Stimulated activated CD8-positive, alpha-beta memory T cell treated with anti-CD3 and anti-CD28 coated beads, Interleukin-15, amount 100 ng/mL, for 24 hours (primary cell): ENCODE measurements at places on chromosomes 12 and 14.

DNA sequence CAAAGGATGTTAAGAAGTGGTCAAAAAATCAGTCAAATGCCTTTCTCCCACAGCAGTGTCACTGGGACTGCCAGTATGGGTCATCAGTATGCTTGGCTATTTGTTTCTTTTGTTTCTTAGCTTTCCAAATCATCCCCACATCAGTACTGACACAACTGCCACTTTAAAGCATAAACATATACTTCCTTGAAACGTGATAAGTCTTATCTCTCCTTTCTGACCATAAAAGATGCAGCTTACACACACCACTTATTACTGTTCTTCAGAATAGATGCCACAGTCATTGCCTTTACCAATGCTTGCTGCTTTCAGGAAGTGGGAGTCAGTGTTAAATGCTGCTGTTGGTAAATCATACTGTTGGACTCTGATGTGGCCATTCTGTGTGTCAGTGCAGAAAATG lies 18.6 kb upstream of the GARIN2 start:
- no peak for DNase-seq

DNA sequence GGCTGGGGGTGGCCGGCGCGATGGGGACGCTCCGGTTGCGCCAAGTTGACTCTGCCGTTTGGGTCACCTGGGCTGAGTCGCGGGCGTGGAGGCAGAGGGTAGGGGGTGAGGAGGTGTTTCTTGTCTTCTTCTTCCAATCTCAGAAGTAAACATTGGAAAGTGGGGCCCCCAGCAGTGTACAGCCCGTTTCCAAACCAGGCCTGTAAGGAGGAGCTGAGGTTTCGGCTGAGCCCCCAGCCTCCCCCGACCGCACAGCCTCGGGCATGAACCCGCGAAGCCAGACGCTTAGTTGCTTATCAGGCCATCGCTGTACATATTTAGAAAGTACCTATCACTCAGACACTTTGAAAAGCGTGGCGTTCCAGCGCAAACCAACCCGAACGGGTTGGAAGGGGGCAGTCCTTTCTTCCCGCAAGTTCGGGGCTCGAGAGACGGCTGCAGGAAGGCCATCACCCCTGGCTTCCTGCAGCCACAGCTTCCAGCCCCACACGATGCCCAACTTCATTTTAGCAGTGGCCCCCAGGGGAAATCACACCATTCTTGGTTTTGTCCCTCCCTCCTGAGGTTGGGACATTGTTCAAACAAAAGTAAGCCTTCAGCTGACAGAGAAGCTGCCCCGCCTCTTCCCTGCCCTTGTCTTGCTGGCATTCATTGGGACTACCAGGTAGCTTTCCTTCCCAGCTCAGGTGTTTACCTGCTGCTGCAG lies 164.1 kb downstream of the ZFP36L1 start:
- no peak for DNase-seq

DNA sequence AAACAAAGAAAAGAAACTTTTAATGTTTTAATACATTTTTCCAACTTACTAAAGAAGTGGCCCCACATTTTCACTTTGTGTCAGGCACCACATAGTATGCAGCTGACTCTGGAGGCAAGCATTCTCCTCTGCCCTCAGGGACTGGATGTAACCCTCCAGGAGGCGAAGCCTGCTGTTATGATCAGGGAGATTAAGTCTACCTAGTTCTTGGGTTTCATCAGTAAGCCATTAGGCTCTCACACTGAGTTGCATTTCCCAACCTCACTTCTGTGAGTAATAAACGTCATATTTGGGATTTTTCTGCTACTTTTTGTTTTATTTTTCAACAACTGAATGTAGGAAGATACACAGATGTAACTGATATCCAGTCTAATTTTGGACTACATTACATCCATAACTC lies 101.2 kb upstream of the LRFN5 start:
- DNase-seq = no peak

DNA sequence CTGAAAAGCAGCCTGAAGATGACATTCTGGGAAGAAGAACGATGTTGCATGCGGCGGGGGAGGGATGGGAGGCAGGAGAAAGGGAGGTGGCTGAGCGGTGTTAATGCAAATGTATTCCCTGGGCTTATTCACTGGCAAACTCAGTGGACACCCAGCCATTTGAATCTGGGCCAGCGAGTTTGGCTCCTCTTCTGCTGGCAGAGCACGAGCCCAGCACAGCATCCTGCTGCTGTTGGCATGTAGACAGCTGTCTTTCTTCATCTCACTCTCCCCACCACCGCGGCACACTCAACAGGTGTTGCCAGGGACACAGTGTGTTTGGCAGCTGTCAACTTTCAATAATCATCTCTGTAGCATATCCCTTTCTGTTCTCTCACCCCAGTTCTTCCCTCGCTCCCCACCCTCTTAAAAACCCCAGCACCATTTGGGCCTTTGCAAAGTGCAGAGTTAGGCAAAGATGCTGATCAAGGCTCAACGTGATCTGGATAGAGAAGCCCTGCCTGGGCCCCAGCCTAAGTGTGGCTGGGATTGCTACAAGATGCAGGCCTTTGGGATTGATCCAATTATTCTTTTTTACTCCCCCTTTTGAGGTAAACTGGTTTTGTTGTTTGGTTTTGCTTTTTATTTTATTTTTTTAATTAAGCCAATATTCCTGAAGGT lies 131.9 kb downstream of the EXOC5 start:
- no peak for DNase-seq

DNA sequence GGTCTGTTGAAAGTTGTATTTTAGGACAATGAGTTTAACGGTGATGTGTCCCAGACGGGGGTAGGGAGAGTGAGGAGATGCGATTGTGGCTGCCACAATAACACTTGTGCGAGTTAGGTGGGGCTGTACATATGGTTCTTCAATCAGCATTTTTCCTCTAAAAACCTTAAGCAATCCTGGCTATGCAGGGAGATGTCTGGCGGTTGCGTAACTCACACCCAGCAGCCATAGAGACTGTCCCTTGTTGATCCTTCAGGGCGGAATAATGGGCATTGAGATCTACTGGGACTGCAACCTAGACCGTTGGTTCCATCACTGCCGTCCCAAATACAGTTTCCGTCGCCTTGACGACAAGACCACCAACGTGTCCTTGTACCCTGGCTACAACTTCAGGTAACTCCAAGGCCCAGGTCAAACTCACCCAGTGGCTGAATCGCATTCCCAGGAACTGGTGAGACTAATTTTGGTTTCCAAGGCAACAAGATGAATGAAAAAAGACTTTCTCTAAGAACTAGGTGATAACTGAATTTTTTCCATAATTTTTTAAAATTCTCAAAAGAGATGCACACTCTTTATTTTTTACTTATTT lies 34.6 kb downstream of the P2RX7 start:
- no peak for DNase-seq

DNA sequence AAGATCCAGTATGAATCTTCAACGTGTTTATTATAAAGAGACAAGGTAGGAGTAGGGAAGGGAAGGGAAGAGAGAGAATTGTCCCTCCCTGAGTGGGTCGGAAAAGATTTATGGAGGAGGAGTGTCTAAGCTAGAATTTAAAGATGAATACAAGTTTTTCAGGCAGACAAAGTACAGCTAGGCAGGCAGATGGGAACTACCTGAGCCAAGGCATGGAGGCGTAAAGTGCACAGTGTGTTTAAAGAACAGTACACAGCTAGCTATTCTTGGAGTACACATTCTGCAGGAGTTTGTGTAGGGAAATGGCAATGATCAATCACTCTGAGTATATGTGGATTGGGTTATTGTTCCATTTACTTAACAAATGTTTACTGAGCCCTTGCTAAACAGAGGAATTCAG lies 20.1 kb downstream of the PLEKHG7 start:
- no peak for DNase-seq

GRCh38 chr12:58919231-58920101 lies 838 bp downstream of the LRIG3 start:
- DNase-seq = no peak

DNA sequence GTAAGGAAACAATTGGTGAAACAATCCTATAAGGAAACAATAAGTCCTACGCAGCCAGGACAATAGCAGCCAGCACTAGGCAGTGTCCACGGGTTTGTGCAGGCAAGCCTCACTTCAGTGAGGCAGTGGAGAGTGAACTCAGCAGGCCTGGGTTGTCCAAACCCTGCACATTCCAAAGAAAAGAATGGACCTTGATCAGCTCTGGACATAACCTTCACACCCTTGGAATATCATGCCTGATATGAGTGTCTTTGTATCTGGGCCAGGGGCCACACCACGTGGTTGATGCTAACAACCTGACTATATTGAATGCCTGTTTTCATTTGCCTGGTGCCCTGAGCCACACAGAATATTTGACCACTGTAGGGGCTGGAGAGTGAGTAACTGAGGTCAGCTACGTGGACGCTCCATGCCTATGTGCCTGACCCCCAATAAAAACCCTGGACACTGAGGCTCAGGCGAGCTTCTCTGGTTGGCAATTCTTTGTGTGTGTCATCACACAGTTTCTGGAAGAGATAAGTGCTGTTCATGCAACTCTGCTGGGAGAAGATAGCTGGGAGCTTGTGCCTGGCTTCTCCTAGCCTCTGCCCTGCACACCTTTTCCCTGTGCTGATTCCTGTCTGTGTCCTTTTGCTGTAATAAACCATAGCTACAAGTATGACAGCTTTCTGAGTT lies 81.4 kb upstream of the NCOR2 start:
- DNase-seq = no peak

DNA sequence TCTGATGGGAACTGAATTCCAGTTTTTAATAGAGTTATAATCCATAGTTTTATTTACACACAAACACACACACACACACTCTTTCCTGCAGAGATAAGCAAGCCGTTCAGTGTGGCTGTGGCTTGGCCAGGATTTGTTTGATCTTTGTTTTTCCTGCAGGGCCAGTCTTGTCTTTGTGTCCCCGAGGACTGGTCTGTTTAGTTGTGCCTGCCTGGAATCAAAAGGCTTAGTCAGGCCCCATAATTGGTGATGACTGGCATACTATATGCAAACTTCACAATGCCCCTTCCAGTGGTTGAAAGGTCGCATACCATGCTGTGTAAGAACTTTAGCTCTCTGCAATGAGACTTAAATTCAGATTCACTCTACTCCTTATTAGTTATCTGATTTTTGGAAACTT lies 26.0 kb downstream of the WBP11 start:
- no peak for DNase-seq

GRCh38 chr12:42315108-42315507 lies 10.8 kb downstream of the ZCRB1 start:
- DNase-seq = no peak

- DNase-seq = no peak
Observed at GRCh38 chr12:110345963-110346362, 57.5 kb downstream of the ANAPC7 start.

- DNase-seq = no peak
Observed at GRCh38 chr14:71521238-71522135, 410.7 kb upstream of the RGS6 start.

DNA sequence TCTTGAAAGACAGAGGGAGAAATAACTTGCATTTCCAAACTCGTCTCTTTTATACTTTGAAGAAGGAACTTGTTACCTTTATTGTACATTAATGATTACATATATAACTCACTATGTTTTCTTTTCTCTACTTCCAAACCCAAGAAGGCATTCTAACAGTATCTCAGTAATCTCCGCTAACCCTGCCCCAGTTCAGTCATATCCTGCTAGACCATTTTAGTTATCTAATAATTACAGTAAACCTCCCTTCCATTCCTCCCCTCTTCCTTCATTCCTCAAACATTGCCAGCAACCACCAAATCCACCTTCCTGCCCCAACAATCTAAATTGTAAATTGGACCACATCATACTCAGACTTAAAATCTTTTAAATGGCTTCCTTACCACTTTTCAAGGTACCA lies 30.6 kb downstream of the STK38L start:
- no peak for DNase-seq

- DNase-seq = no peak
Observed at GRCh38 chr12:24551163-24551786, 397.6 kb downstream of the BCAT1 start.

DNA sequence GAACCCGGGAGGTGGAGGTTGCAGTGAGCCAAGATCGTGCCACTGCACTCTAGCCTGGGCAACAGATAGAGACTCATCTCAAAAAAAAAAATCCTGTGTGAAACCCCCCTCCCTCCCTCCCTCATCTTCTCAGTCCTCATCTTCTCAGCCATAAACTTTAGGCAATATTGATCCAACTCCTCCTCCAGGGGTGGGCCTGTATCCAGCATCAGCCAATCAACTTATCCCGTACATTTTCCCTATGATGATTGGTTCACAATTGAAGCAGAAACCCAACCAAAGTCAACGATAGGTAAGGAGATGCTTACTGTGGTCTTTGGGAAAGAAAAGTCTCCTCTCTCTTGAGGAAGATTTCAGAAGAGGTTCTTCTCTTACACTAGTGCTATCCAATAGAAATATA lies 33.5 kb upstream of the CIT start:
- no peak for DNase-seq

DNA sequence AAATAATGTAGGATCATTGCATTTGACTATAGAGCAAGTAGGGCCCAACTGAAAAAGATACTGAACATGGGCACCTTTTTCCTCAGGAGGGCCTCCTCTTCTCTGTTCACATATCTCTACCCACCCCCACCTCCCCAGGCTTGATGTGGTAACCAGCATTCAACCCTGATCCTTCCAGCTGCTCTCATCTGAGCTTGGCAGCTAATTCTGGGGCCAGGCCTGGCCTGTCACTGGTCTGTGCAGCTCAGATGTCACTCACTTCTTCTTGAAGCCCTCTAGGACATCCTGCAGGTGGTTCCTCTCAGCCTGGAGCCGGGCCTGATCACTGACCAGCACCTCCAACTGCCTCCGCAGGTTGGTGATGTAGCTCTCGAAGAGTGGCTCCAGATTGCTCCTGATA lies 2.1 kb downstream of the KRT84 start:
- DNase-seq = no peak
